NCI-H187 (cell line): ENCODE measurements at places on chromosomes 7 and 10.

DNA sequence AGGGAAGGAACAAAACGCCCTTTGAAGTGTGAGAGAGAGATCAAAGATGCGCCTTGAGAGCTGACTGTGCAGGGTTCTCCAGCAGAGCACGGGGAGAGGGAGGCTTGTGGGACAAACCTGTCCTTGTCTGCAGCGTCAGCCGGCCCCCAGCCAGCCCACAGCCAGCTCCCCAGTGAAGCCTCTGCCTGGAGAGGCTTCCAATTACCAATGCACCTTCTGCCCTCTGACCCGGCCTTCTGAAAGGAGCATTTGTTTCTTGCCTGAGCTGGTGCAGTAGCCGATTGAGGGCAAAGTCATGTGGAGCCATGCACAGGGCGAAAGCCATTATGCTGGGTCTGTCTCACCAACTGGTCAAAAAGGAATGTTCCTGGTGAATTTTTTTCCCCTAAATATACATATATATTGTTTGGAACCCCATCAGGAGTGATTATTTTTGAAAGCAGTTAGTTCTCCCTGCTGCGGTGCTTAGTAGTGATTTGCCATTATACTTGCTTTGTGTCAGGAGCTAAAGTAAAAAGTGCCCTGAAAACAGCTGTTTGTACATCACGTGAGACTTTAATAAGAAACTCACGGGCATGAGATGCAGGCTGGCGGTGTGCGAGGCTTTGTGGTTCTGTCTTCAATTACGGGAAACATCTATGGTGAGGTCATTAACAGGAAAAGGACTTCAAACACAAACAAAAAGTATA lies 268.6 kb downstream of the KLF6 start:
- no peak for DNase-seq

- DNase-seq: no peak
Measured at GRCh38 chr7:129574487-129574886, 37.0 kb upstream of the NRF1 start.

- DNase-seq: no peak
Measured at GRCh38 chr7:24836084-24836483, 78.8 kb upstream of the GSDME start.

DNA sequence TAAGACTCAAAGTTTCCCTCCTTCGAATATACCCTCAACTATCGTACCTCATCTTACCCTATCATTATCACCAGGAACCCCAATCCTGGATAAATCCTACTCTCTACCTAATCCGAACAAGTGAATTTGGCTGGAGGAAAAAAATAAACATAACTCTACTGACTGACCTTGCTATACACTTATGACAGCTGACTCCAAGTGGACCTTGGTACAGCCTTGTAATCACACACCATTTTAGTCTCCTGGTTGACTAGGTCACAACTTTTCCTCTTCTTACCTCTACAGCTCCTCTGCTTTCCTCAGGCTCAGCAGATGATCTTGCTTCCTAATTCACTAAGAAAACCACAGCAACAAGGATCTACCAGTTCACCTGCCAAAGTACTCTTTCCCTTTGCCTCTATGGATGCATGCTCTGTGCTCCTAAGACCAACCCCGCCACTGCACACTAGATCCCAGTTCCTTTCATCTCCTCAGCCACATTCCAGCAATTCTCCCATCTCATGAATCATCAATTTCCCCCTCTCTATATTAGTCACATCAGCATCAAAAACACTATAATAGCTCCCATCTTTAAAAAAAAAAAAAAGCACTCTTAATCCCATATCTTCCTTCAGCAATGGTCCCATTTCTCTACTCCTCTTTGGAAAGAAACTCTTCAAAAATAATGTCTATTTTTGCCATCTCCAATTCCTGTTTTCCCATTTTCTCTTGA lies 35.5 kb downstream of the COA1 start:
- DNase-seq: no peak

DNA sequence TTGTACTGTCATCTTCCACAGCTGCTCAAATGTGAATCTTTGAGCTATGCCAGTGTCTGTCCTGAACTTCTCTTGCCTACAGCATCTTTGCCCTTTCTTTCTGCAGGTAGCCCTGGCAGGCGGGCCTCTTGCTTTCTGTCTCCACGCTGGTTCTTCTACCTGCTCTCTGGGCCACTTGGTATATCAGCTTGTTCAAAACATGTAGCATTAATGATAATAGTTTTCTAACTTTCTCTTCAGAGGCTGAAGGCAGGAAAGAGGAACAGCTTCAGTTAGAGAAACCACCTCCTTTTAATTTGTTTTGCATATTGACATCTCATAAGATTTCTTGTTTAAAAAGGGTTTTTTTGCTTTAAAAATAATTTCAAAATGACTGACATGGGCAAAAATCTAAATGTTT lies 923 bp upstream of the FGL2 start:
- DNase-seq: no peak

GRCh38 chr7:130224210-130224609 lies 16.6 kb downstream of the SSMEM1 start:
- no peak for DNase-seq

DNA sequence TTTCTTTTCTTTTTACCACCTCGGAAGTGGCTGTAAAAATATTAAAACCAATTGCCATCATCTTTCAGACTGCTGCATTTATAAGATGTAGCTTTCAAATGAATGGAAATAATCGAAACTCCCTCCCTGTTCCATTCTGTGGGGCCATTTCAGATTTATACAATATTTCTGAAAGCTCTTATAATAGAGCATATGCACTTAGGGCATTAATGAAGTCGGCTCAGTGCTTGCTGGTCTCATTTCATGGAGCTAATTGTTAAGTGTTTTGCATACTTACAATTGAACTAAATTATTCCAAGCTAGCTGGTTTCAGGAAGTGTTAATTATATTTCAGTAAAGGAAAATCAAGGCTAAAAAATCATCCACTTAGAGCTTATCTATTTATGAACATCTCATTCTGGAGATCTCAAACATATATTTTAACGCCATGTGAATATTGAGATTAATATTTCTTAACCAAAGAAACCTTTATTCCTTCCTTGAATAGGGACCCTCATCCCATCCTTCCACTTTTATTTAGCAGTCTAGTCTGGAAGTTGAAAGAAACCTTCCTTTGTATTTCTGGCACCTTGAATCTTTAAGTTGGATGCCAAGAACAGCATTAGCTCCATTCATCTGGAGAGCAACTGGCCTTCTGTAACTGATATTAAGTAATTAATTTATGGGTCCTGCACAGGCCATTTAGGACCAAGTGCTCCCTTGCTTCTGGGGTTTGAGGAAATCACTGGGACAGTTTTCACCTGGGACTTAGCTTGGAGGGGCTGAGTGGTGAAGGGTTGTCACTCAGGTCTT lies 45.1 kb downstream of the RPS24 start:
- DNase-seq: no peak

- DNase-seq: no peak
Measured at GRCh38 chr7:78118470-78118869, 319.9 kb downstream of the PHTF2 start.

GRCh38 chr7:81745637-81746036 lies 24.2 kb downstream of the HGF start:
- no peak for DNase-seq
